ENCODE measurements at places on chromosomes 5 and 9.

DNA sequence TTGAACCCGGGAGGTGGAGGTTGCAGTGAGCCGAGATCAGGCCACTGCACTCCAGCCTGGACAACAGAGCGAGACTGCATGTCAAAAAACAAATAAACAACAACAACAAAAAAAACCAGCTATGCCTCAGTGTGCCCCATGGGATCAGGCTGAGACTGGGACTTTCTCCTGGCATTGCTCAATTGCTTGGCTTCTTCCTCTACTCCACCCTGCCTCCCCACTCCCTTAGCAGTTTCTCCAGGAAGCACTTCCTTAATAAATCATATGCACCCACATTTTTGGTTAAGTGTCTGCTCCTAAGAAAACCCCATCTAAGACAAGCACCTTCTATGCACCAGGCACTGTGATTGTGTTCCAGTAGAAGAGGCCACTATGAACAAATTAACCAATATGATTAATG lies 41.0 kb upstream of the TMEM252 start:
- no peak for DNase-seq

DNA sequence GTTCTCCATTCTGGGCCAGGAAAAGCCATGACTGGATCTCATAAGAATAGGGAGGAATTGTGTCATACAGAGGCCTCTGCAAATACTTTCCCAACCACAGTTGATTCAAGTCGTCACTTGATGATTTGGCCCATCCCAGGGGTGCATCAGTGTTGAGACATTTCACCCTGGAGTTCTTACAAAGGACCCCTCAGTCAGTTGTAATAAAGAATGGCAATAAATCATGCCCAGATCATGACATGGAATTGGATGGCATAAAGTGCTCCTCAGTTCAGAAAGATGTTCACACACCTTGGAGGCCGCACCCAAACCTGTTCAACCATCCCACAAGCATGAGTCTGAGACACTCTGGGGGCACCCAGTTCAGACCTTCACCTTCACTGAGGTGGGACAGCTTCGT lies 168.1 kb downstream of the NR3C1 start:
- DNase-seq, result no peak

GRCh38 chr5:144247131-144247530 lies 76.5 kb downstream of the KCTD16 start:
- no peak for DNase-seq

DNA sequence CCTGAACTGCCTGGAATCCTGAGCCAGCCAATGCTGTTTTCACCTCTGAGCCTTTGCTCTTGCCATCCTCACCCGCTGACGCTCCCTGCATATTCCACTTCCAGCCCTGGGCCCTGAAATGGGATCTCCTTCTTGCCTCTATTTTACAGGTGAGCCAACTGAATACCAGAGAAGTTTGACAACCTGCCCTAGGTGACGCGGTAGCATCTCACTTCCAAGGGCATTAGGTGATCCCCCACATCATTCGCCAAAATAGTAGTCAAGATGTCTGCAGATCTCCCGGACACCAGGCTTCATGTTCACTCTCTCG lies 43.5 kb downstream of the FOXI1 start:
- no peak for DNase-seq

DNA sequence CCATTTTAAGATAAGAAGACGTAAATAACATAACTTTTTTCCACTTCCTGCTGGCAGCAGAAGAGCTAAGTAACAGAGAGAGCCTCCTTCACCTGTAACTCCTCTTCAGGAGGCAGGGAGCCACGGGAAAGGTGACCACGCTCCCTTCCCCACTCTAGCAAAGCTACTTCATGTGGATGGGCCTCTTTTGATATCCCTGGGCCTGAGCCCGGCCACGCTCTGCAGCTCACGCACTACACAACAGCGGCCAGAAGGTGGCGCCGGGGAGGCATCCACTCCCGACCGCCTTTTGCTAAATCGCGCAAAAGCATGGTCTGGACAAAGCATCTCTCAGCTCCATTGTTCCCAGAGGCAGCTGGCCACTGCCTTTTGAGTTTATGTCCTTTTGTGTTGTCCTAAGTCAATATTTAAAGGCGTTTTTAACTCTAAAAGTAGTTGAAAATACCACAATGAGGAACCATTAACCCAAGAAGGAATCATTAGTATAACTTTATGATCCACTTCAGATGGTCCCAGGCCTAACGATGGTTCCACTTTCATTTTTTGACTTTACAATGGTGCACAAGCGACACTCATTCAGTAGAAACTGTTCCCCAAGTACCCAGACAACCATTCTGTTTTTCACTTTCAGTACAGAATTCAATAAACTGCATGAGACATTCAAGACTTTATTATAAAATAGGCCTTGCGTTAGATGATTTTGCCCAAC lies 23.6 kb downstream of the CMBL start:
- DNase-seq, result peak; percentile 77

DNA sequence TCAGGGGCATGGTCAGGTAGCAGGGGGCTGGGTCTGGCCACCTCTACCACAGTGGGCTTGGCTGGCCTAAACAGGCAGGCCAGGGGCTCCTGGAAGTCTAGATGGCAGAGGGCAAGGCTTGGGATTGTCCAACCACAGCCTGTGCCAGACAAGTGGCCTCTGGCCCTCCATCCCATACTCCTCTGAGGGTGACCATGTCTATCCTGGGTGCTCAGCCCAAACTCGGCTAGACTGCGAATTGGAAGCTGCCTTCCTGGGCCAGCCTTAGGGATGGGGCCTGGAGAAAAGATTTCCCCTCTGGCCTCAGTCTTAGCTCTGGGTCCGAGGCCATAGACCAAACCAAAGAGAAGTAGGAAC lies 110.5 kb downstream of the PHF2 start:
- no peak for DNase-seq

DNA sequence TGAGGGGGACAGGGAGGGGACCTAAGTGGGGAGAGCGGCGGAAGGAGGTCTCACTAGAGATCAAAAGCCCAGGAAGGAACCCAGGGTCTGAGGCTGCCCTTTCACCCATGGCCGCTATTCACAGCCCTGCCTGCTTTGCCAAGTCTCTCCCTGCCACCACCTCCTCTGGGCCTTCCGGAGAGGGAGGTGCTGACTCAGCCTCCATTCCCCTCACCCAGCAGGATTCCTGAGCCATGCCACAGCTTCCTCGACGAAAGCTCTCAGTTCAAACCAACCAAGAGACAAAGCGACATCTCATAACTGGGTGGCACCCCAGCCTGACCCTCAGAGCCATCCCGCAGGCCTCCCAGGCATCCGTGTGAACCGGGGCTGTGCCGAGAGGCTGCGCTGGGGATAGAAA lies 36.7 kb downstream of the PAX5 start:
- DNase-seq, result no peak

GRCh38 chr5:178244576-178244975 lies 12.0 kb upstream of the PHYKPL start:
- no peak for DNase-seq

DNA sequence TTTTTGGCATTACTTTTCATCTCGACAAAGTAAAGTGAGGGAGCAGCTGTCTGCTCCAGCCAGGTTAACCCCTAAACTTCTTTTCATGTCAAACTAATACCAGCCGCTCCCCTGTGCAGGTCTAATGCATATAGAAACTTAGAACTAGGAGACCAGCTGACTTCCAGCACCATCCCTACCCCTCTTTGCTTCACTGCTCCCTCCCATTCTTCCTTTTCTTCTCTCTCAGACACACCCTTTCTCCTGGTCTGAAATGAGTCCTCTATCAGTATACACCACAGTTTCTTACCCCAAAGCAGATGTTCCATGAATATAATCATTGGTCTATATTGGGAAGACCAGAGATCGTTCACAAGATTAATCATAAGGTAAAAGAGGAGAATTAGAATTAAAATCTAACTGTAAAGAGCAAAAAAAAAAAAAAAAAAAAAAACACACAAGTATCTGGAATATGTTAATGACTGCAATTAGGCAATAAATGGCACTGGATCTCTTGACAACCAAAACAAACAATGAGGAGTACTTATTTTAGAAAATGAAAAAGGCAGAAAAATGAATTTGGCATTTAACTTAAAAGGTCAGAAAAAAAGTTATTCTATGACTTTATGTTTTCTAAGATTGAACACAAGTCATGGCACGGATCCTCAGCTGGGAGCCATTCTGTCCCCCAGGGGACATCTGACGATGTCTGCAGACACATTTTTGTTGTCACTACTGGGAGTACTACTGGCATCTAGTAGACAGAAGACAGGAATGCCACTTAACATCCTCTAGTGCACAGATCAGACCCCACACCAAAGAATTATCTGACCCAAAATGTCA lies 209.8 kb downstream of the PJA2 start:
- no peak for DNase-seq

DNA sequence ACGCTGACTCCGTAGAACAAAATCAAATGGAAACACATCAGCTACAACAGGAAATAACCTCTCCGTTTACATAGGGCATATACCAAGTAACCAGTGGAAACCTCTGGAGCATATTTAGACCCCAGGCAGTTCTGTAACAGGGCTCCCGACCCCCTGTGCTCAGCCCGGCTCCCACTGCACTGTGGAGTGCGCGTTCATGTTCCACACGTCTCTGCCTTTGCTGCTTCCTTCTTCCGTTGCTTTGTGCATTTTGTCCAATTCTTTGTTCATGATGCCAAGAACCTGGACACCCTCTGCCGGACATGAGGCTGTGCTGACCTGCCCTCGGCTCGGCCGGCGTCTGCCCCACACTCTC lies 5.9 kb upstream of the AGPAT2 start:
- no peak for DNase-seq

DNA sequence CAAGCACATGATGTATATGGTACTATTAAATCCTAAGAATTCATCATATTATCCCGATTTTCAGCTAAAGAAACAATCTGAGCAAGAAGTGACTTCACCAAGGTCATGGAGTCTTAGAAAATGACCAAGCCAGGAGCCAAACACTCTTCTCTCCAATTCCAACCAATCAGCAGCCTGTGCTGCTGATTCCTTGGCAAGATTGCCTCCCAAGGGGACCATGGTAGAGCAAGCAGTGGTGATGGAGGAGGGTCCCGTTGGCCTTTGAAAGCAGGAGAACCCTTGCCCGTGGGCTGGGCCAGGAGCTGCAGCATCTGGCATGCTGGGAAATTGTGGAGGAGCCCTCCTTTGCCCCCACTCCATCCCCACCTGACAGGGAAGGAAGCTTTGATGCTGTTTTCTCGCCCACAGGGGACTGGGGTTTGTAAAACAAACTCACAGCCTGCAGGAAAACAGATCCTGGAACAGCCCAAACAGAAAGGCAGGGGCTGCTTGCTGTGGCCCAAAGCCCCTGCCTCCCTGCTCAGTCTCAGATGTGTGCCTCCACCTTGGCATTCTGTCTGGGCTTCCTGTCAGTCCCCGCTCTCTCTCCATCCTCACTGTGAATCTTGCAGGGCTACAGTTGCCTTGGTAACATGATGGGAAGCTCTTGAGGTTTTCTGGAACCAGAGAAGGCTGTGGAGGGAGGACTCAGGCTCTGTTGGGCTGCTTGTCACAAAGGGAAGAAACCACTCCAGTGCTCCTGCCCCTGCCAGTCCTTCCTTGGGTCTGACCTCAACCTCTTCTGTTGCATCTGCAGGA lies 70.8 kb upstream of the HSPA9 start:
- no peak for DNase-seq

DNA sequence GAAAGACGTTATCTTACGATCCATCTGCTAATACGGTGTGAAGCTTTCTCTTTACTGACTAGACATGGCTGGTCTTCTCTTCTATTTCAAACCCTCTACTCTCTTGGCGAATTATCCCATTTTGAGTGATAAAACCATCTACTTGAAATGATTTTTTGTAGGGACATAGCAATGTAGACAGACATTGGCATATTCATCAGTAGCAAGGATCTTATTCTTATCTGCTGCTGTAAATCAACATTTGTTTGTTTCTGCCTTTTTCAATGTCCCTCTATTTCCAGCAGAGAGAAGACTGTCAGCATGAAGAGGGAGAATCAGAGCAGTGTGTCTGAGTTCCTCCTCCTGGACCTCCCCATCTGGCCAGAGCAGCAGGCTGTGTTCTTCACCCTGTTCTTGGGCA lies at the start of gene OR1J4:
Gene OR1J4 (plus strand): TSS at position 301 of the 400 bp plus-strand sequence. CDS start 0 bp downstream, at position 301.
- DNase-seq, result no peak

DNA sequence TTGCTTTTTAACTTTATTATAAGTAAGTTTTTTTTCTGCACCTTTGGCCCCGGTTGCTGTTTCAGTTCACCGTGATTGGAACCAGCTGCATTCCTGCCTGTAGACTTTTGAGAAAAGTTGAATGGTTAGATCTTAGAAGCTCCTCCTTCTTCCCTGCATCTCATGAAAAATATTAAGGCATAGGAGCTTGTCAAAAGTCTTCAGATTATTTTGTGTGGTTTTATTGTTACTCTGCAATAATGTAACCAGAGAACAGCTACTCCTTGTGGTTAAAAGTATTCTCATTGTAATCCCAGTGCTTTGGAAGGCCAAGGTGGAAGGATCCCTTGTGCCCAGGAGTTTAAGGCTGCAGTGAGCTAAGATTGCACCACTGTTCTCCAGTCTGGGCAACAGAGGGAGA lies 3.3 kb upstream of the SLC2A8 start:
- DNase-seq, result no peak

DNA sequence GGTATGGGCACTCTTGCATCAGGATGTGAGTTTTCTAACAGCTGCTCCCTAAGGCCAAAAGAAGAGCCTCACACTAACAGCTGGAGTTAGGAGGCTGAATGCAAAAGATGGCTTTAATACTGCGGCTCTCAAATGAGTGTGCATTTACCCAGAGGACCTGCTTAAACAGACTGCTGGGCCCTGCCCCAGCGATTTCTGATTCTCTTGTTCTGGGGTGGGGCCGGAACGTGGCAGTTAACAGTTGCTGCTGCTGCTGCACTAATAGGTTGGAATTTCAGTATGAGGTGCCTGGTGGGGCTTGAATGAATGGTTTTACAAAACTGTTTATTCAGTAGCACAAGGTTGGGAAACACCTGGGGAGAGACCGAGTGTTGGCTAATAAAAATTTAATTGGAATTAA lies 26.1 kb downstream of the HMGCR start:
- no peak for DNase-seq

GRCh38 chr5:83000922-83001321 lies 76.3 kb downstream of the TMEM167A start:
- DNase-seq, result no peak

GRCh38 chr5:103693517-103693916 lies 130.9 kb upstream of the NUDT12 start:
- DNase-seq, result no peak

DNA sequence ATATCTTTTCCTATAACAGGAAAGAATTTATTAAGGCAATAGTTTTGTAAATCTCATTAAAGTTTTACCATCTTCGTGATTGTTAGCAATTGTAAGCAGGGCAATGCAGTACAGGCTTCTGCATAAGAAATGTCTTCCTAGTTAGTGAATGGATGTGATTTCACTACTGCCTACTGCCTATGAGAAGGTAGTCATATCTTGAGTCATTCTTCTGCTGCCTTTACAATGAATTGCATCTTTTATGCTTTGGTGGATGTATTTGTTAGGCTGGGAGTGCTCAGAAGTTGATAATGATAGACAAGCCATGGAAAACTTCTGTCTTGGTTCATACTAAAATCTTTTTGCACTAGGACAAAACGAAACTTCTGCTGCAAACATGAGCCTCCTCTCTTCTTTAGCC lies 128.0 kb downstream of the ADAMTSL1 start:
- DNase-seq, result no peak

Data from stimulated activated naive CD8-positive, alpha-beta T cell treated with anti-CD3 and anti-CD28 coated beads, Interleukin-15, amount 100 ng/mL, for 72 hours (primary cell).